ENCODE measurements at places on chromosomes 3 and 15.

DNA sequence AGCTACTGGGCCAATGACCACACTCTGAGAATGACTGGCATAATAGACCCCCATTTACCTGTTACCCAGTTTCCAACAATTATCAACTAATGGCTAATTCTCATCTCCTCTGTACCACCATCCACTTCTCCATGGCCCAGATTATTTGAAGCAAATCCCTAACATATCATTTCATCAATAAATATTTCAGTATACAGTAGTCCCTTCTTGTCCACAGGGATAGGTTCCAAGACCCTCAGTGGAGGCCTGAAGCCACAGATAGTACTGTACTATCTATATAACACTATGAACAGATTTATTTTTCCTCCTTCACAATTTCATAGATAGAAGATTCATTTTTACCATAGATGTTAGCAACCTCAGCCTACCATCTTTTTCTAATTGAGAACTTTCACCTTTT, 68.3 kb downstream of the IFT80 start:
- DNase-seq = no peak

- DNase-seq = no peak
These were observed 37.6 kb downstream of the EPHB3 start for GRCh38 chr3:184599143-184599542.

DNA sequence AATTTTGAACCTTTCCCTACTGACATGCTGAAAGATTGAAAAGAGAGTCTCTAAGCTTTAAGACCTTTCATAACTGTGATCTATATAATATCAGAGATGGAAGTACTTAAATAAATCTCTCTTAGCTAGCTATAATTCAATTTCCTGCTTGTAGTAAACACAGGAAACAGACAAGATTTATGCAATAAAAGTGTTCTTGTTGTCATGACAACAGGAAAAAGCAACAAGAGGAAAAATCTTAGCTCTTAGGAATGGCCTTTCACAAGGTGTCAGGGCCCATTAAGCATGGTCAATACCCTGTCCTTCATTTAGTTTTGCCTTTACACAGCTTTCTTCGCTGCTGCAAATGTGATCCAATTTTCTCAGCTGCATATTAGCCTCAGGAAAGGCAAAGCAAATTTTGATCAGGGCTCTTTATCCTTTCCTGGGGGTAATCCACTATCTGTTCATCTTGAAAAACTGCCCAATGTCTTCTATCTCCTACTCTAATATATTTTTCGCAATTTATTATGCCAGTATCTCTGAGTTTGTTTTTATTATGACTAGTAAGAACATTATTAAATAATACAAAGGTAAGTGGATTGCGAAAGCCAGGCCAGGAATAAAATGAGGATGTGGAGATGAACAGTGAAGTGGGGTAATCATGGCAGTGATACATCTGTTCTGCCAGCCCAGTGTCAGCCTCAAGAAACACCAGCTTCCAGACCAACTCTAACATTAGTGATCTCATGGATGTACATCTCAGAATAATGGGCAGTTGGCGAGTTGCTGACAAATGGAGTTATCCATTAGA, 28.7 kb downstream of the SIDT1 start:
- DNase-seq = no peak

DNA sequence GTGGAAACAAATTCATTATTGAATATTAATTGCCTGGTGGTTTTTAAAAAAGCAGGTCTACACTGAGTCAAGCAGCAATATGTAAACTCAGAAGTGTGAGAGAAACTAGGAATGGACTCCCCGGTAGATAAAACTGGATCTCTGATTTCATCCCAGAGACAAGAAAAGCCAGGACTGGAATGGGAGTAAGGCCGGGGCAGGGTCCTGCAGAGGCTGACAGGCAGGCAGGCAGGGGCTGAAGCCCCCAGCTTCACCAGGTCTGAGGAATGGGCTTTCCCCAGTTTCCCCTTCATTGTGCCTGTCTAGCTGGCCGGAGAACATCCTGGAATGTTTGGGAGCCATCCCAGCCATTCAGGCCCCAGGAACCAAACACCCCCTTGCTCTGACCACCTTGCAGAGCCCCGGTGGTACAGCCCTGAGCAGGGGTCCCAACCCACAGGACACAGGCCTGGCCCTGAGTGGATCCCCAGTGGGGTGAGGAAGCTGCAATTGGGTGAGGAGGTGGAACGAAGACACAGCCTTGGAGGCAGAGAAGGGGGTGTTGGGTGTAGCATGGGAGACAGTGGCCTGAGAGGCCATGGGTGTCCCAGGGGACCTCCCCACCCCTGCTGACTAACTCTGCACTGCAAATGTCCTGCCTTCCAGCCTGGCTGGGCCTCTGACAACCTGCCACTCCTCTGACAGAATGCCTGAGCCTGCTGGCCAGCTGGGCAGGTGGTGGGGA, 31.7 kb upstream of the XYLB start:
- DNase-seq = no peak

GRCh38 chr3:23961066-23961465, 16.0 kb downstream of the NR1D2 start:
- no peak for DNase-seq

DNA sequence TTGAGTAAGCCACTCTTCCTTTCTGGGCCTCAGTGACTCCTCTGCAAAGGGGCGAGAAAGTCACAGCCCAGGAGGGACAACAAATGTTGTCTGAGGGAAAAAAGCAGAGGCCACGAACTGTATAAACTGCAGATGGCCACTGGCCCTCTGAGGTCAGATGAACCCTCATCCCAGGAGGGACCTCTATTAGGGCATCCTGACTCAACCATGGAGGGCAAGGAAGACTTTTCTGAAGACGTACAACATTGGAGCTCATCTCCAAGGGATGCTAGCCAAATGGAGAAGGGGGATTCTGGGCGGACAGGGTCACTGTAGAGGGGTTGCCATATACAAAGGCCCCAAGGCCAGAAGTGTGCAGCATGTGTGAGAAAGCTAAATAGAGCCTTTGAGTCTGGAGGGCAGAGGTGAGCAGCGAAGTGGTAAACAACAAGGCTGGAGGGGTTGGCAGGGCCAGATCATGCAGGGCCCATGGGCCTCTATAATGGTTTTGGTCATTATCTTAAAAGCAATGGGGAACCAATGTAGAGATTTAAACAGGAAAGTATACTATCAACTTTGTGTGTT, 16.7 kb downstream of the GRAMD2A start:
- no peak for DNase-seq

DNA sequence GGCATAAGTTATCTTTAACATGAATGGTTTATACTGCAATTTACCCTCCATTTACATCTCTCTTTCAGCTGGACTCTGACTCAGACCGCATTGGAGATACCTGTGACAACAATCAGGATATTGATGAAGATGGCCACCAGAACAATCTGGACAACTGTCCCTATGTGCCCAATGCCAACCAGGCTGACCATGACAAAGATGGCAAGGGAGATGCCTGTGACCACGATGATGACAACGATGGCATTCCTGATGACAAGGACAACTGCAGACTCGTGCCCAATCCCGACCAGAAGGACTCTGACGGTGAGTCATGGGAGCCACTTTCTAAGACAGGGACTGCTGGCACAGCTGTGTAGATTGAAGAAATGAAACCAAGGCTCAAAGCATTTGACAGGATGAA, 11.6 kb downstream of the THBS1 start:
- peak; percentile 13 for DNase-seq

GRCh38 chr3:46763178-46763577, 45.5 kb upstream of the PRSS50 start:
- DNase-seq = no peak

- no peak for DNase-seq
These were observed 22.7 kb downstream of the CD80 start for GRCh38 chr3:119536757-119537156.

DNA sequence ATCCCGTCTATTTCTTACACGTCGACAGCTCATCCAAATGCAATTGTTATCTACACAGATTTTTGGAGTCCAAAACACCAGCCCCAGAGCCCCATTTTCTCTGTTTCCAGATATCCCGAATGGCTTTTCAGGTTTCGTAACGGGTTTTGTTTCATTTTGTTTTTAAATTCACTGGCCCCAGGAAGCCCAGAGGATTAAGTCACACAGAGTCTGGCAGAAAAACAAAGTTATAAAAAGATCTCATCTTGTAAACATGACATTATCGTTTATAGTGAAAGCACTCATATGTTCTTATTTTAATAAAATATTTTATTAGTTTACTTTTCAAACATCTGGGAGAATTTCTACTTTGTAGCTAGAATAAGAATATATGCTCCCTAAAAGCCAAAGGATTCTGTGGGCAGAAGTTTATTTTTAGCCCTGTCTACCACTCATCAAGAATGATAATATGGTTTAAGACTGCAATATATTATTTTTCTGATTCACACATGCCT, 149.3 kb upstream of the SLC2A2 start:
- no peak for DNase-seq

DNA sequence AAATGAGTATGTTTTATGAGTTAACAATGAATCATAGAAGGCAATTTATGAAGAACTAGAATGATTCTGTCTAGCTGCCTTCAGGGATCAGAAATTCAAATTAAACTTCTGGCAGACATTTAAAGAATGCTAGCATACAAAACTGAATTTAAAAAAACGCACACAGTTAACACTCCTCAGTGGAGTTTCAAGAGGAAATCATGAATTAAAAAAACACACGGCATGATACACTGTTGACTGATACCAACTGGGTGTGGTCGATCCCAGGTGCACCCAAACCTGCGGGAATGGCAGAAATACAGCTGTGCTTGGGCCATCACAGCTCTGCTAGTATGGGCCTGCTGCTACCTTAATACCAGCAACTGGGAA, 526.0 kb downstream of the FOXP1 start:
- peak; percentile 47 for DNase-seq

- DNase-seq = no peak
These were observed 67.4 kb downstream of the CORO2B start for GRCh38 chr15:68646156-68646555.

GRCh38 chr15:63672775-63673174, 75.6 kb downstream of the FBXL22 start:
- DNase-seq = no peak

DNA sequence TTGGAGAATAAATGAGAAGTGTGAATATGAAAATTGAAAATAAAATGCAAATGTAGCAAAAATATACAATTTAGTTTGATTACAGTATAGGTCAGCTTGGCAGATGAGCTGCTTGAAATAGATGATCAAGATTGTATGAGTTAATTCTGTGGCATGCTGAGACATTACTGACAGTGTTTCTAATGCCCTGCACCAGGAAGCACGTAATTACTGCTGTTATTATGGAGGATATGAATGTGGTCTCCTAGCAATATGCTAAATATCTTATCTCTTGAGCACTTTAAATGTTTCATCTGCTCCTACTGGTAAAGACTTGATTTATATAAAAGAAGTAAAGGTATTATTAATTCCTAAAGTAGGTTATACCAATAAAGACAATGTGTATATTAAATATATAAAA, 1015.5 kb downstream of the PLOD2 start:
- DNase-seq = no peak

- peak; percentile 34 for DNase-seq
These were observed 159.2 kb upstream of the SLCO3A1 start for GRCh38 chr15:91694131-91694830.

GRCh38 chr3:73192036-73192738, 130.7 kb downstream of the EBLN2 start:
- no peak for DNase-seq

- peak; percentile 62 for DNase-seq
These were observed at the start of gene CFAP44 for GRCh38 chr3:113441051-113441770. Gene CFAP44, minus strand, starts transcription at chr3:113441493. Its CDS starts 7,829 bp downstream, at chr3:113433664.

DNA sequence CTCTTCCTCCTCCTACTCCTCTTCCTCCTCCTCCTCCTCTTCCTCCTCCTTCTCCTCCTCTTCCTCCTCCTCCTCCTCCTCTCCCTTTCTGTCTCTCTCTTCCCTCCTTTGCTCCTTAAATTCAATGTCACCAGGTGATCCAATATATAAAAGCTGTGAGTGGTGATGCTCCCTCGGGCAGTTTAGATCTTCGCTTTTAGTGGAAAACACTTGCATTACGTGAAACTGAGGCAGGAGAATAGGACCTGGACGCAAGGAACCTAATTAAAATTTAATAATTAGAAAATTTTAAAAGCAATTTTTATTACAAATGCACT, 279.7 kb downstream of the XXYLT1 start:
- no peak for DNase-seq

DNA sequence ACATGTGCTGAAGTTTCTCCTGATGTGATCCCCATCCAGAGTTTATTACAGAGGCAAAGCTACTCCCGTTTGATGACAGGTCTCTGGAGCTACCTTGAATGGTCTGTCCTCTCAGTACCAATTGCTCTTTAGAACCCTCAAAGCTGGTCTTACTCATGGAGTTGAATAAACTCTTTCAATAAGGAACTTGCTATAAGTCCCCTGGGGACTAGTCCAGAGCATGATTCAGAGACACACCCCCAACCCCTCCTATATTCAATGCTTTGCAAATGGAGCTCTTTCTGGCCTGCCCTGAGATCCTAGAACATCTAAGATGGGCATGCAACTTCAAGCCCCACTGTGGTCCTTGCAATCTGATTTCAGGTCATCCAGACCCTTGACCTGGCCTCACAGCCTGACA, 23.9 kb upstream of the TPM1 start:
- no peak for DNase-seq

DNA sequence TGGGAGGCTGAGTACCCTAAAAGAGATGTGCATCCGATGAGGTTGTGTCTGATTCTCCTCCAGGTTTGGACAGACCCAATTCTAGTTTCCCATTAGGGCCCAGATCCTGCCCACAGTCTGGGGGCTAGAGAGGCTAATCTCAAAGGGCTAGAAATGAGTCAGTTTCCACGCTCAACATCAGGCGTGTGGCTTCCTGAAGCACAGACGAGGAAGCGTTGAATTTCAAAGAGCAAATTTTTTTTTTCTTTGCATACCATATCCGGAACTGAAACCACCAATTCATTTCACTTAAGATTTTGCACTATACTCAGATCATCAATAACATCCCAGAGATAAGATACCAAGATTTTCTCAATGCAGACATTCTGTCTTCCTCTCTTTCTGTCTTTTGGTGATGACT, 173.8 kb upstream of the BCL6 start:
- peak; percentile 20 for DNase-seq

DNA sequence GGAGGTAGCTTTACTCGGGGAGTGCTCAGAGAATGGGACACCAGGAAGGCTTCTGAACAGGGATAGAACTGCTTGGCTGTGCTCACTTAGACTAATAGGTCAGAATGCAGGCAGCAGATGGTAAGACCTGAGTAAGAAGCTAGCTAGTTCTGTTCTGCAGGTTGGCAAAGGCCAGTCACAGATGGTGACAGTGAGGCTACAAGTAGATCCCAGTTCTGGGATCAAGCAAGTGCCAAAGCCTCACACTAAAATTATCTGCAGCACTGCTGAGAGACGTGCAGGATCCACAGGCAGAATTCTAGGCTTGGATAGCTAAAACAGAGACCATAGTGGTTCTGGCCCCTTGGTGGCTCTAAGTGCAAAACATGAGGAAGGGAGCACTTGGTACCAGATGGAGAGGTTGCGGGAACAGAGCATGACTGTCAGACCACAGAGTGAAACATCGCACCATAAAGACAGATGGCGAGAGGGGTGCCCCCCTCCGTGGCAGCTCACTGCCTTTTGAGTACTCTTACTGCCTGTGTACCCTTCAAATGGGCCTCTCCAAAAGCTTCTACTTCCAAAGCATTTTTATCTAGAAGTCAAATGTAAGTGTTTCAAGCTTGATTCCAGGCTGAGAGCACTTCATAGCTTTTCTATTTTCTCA, 3.6 kb upstream of the GLCE start:
- DNase-seq = no peak
